ENCODE measurements at places on chromosomes 12 and 14. TPM values are rescaled to one million over a fixed set of nuclear protein-coding genes. Genes with fewer than 3 reads are reported as not detected.

SCN8A gene
- 15.2 TPM for total RNA-seq

B4GALNT1 gene
- total RNA-seq = 1.3 TPM

PPP1R1A gene
- 17.2 TPM for total RNA-seq

NEUROD4 gene
- total RNA-seq = not detected

OR6C2 gene
- not detected for total RNA-seq

DPY19L2 gene
- 5.4 TPM for total RNA-seq

HSPB8 gene
- 58.1 TPM for total RNA-seq

RASAL1 gene
- total RNA-seq = 0.92 TPM

ETFBKMT gene
- total RNA-seq = 6.4 TPM

CLEC7A gene
- total RNA-seq = 10.8 TPM

IFNG-AS1 gene
- total RNA-seq = not detected

KCNC2 gene
- not detected for total RNA-seq

TDRD9 gene
- 8.7 TPM for total RNA-seq

DLK1 gene
- 7.0 TPM for total RNA-seq

PPP1R36 gene
- total RNA-seq = 3.2 TPM

CFAP54 gene
- total RNA-seq = 0.86 TPM

RD3L gene
- not detected for total RNA-seq

SUDS3 gene
- 38.5 TPM for total RNA-seq

POC1B gene
- 26.8 TPM for total RNA-seq

RBM23 gene
- total RNA-seq = 76.5 TPM

LHX5 gene
- not detected for total RNA-seq

KLRB1 gene
- 6.4 TPM for total RNA-seq

TAS2R30 gene
- total RNA-seq = 1.7 TPM

FOXN4 gene
- total RNA-seq = not detected

NT5DC3 gene
- 17.0 TPM for total RNA-seq

TCL1B gene
- total RNA-seq = not detected

GNG2 gene
- 14.2 TPM for total RNA-seq

SYNDIG1L gene
- total RNA-seq = 0.26 TPM

PDE3A gene
- total RNA-seq = 8.5 TPM

MANSC1 gene
- total RNA-seq = 66.7 TPM

TMTC1 gene
- 20.6 TPM for total RNA-seq

NUAK1 gene
- total RNA-seq = 11.4 TPM

HOXC4 gene
- 0.89 TPM for total RNA-seq

LRCOL1 gene
- total RNA-seq = not detected
